ENCODE measurements at places on chromosomes 5 and 9.
A peak's percentile ranks its signal among the peaks of the same experiment; 100 is the strongest.

DNA sequence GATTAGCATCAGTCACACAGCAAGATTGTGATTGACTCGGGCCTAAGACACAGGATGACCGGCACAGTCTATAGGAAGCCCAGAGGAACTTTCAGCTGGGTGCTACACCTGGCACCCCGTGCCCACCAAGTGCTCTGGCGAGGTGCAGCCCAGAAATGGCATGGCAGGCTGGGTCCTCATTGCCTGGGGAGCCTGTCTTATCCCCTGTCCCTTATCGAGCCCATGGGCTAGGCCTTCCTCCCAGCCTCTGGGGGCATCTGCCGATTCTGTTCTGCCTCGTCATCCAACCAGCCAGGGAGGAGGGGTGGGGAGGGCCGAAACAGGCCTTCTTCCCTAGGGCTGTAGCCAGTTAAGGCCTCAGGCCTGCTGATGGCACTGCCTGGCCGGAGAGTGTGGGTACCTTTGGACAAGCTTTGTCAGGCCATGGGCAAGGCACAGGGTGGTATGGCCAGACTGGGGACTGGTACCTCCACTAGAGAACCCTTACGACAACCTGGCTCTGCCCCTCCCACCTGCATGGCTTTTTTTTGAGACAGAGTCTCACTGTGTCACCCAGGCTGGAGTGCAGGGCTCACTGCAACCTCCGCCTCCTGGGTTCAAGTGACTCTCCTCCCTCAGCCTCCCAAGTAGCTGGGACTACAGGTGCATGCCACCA is 1.6 kb downstream of the GRK6 start:
- DNase-seq: no peak

- DNase-seq: no peak
Observed at GRCh38 chr5:172074896-172075295, 68.5 kb upstream of the FBXW11 start.

DNA sequence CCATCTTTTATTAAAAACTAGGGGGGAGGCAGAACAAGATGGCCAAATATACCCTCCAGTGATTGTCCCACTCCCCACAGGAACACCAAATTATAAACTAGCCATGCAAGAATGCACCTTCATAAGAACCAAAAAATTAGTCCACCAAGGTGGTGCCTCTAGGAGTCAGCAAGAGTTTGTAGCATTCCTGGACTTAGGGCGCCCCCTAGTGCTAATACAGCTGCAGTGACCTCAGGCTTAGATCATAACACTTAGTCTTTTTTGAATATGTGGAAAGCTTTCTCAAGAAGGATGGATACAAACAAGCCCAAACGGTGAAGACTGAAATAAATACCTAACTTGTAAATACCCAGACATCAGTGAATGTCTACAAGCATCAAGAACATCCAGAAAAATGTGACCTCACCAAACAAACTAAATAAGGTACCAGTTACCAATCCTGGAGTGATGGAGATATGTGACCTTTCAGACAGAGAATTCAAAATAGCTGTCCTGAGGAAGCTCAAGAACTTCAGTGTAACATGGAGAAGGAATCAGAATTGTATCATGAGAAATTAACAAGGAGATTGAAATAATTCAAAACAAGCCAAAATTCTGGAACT is 19.3 kb downstream of the PPIP5K2 start:
- peak; percentile 38 for DNase-seq

DNA sequence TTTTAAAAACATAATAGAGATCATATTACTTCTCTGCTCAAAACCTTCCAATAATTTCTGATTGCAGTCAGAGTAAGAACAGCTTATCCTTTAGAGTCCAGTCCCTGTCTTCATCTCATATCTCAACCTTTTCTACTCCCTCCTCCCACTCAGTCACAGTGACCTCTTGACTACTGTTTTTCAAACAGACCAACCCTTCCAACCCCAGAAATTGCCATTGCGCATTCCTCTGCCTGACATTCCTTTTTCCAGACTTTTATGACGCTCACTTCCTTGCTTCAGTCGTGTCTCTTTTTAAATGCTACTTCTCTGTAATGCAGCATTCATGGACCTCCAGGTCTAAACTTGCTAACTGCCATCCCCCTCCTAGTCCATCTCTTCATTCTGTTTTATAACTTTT is 800.5 kb downstream of the BRINP1 start:
- no peak for DNase-seq

GRCh38 chr5:132492386-132493125 is 2.0 kb upstream of the IRF1 start:
- no peak for DNase-seq

DNA sequence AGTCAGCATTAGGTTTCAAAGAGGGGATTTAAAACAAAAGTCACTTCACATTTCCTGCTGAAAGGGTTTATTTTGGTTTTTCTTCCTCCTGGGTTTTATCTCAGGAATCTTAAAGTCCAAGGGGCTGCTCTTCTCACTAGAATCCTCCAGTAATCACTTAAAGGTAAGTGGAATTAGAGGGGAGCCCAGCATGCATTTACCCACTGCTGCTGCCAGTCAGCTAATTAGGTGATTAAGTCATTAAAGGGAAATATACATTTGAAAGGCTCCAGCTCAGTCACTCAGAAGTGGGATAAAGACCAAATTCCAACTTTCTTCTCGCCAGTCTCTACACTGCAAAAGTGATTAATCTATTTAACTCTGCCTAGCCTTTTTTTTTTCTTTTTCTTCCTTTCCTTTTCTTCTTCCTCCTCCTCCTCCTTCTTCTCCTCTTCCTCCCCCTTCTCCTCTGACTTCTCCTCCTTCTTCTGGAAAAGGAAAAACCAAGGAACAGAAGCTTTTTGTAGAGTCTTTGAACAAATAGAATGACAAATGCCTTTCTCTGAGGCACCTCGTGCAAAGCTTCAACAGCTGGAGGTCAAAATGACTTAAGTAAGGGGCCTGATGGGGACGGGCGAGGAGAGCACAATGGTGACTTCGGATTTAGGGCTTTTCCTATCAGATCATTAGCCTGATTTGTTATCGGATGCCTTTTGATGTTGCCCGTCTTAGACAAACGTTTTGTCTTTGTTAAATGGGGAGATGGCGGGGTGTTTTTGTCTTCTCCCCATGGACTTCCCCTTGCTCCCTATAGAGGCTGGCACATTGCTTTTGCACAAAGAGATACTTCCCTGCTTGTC is 617.6 kb downstream of the IRX1 start:
- no peak for DNase-seq

DNA sequence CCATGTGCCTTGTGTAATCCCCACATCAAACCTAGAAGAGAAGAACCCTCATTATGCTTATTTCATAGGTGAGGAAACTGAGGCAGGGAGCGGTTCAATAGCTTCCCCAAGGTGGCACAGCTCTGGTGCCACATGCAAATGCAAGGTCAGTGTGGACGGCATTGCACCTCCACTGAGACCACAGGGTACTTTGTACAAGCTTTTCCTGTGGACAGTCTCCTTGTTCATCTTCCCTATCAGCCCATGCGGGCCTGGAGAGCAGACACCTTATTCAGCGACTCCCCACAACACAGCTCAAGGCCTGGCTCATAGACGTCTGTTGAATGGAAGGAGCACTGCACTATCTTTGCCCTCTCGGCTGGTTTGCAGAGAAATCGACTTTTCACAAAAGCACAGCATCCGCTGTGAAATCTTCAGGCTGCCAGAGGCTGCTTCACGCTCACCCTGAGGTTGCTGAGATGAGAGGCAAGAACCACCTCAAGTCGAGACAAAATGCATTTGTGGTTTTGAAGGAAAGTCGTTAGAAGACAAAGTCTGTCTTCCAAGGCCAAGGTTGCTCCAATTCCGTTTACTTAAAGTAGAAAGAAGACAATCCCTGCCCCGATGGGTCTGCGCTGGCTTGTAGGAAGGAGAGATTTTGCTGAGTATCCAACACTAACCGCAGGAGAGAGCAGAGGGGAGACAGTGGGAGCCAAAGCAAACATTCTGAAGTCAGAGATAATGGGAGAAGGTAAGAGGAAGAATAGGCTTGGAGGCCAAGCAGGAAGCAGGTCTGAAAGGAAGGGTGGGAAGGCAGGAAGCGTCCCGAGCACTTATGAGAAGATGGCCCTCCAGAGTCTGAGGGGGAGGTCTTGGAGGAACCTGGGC is 34.2 kb upstream of the STRBP start:
- no peak for DNase-seq
